ENCODE measurements at places on chromosomes 6 and 20. TPM values are rescaled to one million over a fixed set of nuclear protein-coding genes. Genes with fewer than 3 reads are reported as not detected.

Gene OPN5
- not detected for polyA plus RNA-seq

Gene PRPH2
- polyA plus RNA-seq = not detected

DNA sequence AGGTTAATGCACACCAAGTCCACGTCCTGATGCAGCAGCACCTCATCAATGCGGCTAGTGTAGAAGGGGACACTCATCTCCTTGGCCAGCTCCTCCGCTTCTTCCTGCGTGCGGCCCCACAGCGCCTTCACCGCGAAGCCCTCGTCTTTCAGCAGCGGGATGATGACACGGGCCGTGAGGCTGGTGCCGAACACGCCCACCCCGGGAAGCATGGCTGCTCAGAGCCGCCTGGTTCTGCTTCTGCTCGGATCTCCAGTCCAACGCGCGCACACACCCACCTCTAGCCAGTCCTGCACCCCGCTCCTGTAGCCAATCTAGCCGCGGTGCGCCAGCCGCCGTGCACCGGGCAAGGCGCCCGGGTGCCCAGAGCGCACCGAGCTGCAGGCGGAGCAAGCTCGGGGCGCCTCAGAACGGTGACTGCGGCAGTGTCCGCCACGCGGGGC is 700 bp downstream of the GFOD1 start:
- H3K4me3 ChIP-seq = peak overlapping the region; percentile 83
- peaks cover 14% of the 10 kb centered on the region for H3K4me1 ChIP-seq
- DNase-seq = peak; percentile 75

- H3K4me1 ChIP-seq = no peaks in the 10 kb centered on the region
- H3K27ac ChIP-seq = no peak overlapping the region
- H3K36me3 ChIP-seq = no peaks in the 10 kb centered on the region
Observed at GRCh38 chr20:6420336-6420735, 297.5 kb upstream of the FERMT1 start.

DNA sequence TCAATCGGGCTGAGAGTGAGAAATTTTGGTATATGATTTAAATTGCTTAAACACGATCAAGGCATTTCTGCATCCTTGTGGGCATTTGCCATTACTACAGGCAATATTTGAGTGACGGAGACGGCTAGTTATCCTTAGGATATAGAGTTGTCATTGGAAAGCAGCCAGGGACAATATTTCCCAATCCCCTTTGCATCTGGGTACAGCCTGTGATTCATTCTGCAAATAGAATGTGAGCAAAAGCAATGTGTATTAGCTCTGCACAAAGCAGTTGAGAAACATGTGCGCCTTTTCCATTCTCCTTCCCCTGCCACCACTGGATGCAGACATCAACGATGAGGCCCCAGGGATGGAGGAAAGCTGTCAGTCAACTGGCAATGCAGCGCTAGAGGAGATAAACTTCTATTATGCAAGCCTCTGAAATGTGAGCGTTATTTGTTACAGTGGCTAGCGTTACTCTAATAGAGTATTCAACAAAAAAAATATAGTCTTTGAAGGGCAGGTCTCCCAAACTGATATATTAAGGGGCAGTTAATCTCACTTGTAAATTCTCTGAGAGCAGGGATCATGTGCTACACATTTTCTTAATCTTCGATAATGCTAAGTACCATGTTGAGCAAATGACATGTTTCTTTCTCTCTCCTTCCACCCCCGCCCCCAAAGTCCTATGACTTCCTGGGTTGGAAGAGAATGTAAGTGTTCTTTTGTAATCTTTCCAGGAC is 37.1 kb upstream of the NCOA3 start:
- no peaks in the 10 kb centered on the region for H3K36me3 ChIP-seq
- H3K4me1 ChIP-seq = peaks cover 7% of the 10 kb centered on the region
- peak overlapping the region; percentile 46 for H3K27ac ChIP-seq
- no peak overlapping the region for H3K4me3 ChIP-seq
